ENCODE measurements at places on chromosomes 6 and 20.
A peak's percentile ranks its signal among the peaks of the same experiment; 100 is the strongest.

GRCh38 chr6:109118337-109118736 lies 23.0 kb downstream of the CEP57L1 start:
- DNase-seq, result no peak

GRCh38 chr20:37506152-37506725 lies 14.8 kb upstream of the NNAT start:
- no peak for DNase-seq

- DNase-seq, result no peak
Measured at GRCh38 chr6:41372832-41373626, 37.6 kb downstream of the NCR2 start.

GRCh38 chr6:46407246-46407645 lies 84.0 kb downstream of the RCAN2 start:
- DNase-seq, result no peak

GRCh38 chr6:17057322-17057721 lies 44.5 kb upstream of the STMND1 start:
- peak; percentile 85 for DNase-seq

GRCh38 chr6:134689641-134690040 lies 260.3 kb downstream of the ALDH8A1 start:
- DNase-seq, result no peak

DNA sequence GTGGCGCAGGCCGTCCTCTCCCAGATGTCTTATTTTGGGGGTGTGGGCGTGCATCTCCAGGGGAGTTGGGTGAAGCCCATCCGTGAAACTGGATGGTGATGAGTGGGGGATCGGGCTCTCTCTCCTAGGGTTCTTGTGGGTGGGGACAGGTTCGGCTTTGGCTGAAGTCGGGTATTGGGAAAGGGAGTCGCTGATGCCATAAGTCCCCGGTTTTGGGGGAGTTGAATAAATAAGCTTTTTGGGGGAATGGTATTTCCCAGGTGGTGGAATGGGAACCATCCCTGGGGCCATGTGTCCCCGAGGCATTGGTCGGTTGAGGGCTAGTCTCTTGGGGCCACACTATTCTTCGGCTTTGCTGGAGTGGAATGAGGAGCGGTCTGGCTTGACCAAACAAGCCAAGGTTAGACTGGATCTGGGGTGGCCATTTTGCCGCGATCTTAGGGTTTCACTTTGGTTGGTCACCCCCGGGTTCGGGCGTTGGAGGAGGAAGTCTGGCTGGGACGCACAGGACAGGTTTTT lies 481 bp downstream of the ZNF133 start:
- DNase-seq, result peak; percentile 16

DNA sequence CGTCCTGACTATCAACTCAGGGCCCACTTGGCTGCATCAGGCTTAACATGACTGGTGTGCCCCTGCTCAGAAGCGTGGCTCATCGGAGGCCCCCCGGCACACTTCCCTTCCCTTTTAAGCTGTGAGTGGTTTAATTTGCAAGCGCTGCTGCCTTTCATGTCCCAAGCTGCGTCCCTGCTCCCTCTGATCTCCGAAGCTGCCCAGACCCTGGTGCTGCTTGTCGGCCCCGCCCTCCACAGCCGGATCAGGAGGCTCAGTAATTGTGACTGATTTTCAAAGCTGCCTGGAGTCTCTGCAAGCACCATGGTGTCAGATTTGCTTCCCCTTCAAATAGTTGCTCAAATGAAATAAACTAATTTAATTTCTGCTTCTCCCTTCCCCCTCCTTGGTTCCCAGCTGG lies 71.1 kb downstream of the CDH22 start:
- DNase-seq, result no peak

- no peak for DNase-seq
Measured at GRCh38 chr6:38413102-38413800, 226.5 kb downstream of the BTBD9 start.

GRCh38 chr6:64945450-64945849 lies 761.6 kb downstream of the EYS start:
- no peak for DNase-seq

GRCh38 chr6:65999288-65999791 lies 292.3 kb upstream of the EYS start:
- DNase-seq, result no peak

GRCh38 chr20:40812415-40812925 lies 123.4 kb upstream of the MAFB start:
- no peak for DNase-seq

DNA sequence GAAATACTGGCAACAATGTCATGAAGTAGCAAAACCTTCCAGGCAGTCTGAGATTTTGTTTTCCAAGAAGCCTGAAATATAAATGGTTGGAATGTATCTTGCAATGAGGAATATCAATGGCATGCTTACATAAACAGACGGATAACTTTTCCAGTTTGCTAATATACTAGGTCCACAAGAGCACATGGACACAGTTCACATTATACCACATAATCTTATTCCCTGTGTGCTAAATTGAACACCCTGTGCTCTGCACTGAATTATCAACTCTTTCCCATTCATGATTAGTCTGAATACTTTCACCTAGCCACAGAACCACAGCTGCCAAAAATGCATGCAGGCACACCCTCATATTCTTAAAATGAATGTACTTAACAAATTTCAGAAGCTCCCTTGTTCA lies 274.3 kb downstream of the COL12A1 start:
- peak; percentile 20 for DNase-seq
